ENCODE measurements at places on chromosomes 1 and 21.
A peak's percentile ranks its signal among the peaks of the same experiment; 100 is the strongest.

- no peak for DNase-seq
These were observed 5.3 kb upstream of the EVA1B start for GRCh38 chr1:36328713-36329112.

GRCh38 chr1:84913555-84913892, 20.5 kb upstream of the LPAR3 start:
- peak; percentile 68 for DNase-seq

DNA sequence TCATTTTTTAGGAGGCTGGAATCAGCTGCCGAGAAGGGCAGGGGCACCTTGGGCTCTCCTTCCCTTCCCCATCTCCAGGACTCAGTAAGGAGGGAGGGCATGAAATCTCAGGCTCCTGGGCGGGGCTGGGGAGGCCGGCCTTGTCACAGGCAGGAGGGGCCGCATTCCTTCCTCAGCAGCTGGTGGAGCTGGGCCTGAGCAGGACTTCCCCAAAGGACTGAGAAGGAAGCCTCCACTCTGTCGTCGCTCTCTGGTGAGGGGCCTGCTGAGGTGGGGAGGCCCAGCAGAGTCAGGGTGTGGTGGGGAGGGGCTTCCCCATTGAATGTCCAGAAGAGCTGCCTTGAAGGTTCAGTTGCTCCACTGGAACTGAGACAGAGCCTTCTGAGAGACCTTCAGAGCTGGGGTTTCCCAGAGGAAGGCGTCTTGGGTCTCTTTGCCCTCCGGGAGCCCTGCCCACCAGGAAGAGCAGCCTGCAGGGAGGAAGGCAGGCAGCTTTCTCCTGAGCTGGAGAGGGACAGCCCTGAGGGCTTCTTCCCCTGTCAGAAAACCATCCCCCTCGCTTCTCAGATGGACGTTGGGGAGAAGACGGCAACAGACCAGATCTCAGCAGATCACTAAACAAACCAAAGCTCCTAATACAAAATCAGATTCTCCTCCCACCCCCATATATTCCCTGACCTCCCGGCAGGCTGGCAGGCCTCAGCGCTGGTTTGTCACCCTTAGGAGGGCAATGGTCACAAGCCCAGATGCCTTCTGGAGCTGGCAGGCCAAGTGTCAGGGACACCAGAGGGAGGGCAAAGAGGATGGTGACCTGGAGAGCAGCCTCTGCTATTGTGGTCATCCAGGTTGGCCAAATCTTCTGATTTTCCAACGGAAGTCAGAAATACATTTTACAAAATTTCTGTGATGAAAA, 10.7 kb downstream of the KCNA10 start:
- no peak for DNase-seq

GRCh38 chr1:31771891-31772668, 7.9 kb upstream of the ADGRB2 start:
- DNase-seq, result no peak

DNA sequence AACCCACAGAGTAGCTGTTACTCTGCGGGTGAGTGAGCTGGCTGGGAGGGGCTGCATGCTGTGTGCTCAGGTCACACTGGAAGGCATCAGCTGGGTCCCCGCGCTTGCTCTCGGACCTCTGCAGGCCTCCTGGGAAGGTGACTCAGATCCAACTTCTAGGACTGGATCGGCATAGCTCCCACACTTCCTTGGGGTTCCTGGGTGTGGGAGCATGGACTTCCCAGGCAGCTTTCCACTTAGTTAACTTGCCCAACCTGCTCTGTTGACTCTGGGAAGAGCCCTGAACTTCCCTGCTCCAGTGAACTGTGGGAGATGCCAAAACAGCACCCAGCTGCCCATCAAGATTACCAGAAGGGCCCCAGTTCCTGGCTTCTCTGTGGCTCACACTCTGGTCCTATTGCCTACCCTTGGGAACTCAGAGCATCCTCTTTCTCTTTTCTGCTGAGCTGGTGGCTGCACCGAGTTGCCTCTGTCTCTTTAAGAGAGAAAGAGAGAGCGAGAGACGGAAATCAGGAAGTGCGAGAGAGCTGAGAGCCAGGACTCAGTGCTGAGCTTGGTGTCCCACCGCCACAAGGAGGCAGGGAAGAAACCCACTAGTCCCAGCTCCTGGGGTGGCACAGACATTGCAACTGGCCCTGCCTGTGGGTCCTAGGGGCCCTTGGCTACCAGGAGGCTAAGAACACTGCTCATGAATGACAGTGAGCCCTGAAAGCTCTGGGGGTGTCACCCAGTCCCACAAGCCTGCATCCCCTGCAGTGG, at the start of gene IKBKE:
Gene IKBKE, plus strand, starts transcription at position 544 of the 759 bp plus-strand sequence. CDS start 2,752 bp downstream, outside the sequence.
- DNase-seq, result no peak

DNA sequence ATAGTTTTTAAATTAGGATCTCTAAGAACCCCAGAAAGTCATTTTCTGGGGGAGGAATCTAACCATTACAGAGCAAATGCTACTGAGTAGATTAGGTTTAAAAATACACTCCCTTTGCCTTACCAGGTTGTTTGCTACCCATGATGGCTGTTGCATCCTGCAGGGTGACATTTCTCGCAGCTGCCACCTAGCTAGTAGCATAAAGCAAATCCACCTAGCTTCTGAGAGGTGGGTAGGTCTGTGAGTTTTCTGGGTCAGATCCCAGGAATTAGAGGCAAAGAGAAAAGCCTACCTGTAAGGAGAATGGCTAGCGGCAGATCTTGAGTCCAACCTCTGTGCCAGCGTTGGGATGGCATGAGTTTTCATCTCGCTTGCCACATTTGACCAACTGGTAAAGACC, 95.9 kb downstream of the DAB1 start:
- no peak for DNase-seq
